ENCODE measurements at places on chromosomes 12 and 14.

GRCh38 chr12:64808110-64808509, 16.3 kb upstream of the TBC1D30 start:
- DNase-seq = no peak

GRCh38 chr12:88299567-88300101, 157.5 kb downstream of the TMTC3 start:
- peak; percentile 62 for DNase-seq

GRCh38 chr12:107033758-107034739, 47.1 kb upstream of the MTERF2 start:
- DNase-seq = no peak

- DNase-seq = no peak
These were observed 60.4 kb downstream of the PRMT8 start for GRCh38 chr12:3551386-3551785.

DNA sequence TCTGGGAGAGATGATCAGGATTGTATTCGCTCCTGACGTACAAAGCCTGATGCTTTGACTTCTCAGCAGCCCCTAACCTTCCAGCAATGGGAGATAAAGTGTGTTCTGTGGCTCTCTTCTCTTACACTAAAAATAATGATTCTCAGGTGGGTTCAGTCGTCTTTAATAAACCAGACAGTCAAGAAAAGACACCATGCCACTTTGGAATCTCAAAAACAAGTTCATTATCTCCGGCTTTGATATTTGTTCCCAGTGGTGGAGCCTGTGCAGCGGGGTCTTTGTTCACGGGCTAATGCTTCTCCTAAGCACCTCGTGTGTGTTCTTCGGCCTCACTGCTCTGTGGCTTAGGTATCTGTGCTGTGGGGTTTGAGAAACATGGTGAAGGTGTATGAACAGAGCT, 1.6 kb downstream of the ACVR1B start:
- DNase-seq = no peak

GRCh38 chr12:74441872-74442271, 95.8 kb upstream of the ATXN7L3B start:
- no peak for DNase-seq

DNA sequence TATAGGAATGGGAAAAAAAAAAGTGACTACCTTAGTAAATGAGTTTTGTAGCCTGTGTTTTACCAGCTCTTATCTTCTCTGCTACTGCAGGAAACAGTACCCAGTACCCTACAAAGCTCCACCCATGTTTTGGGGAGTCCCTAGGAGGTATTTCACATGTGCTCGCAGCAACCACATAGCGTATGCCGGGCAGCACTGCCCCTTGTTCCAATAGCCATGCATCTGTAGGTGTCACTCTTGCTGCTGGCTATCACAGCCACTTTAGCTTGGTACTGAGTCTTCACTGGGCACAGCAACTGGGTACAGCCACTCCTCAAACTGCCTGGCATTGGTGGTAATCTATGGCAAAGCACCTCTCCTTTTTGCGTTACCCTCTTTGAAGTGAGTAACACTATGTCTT, 2.0 kb upstream of the MDM1 start:
- DNase-seq = peak; percentile 34

DNA sequence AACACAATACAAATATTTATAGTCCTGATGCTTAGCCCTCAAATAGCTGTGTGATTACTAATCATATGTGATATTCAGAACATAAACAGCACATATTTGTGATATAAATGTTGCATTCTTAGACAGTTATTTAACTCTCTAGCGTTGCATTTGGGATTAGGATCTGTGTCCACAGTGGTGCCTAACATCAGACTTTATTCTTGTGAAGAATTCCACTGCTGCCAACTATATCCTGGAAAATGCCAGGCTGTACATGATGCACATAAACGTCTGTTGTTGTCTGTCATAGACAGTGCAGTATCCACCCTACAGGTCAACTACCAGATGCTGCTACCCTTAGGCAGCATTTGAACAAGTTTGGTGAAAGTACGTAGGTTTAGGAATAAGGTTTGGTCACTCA, 39.0 kb downstream of the SLC38A4 start:
- no peak for DNase-seq

GRCh38 chr12:116708826-116709756, 28.8 kb downstream of the SPRING1 start:
- DNase-seq = peak; percentile 35

GRCh38 chr12:47849261-47849660, 29.6 kb upstream of the HDAC7 start:
- DNase-seq = no peak

DNA sequence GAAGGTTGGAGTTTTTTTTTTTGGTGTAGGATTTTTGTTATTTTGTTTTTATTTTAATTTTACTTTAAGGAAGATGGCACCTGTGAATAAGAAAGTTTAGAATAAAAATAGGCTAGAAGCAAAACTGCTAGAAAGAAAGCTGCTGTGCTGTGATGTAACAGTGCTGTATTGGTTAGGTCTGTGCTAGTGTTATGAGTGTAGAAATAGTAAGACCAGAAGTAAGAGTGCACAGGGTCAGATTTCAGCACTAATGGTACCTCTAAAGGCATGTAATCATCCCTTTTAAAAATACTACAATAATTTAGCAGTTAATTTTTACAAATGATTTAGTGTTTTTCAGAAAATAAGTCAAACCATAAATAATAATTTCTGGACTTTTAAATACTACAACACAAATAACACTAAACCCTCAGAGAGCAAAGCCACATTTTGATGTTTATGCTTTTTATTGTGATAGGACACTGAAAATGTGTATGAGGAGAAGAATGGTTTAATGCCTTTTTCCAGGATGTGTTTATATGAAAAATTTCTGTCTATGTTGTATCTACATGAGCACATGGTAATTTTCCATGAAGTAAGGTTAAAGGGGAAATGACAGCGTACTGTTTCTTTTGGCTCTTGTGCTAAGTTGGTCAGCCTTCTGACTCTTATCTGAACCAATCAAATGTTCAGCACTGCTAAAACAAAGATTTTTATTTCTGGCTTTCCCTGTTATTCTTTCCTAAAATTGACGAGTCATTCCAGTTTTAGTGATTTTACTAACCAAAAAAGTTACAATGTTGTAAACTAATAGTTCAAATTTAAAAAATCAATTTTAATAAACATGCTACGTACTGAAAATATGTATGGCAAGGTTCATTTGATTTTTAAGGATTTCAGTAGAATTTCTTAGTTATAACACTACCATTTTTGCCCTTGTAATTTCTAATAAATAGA, 96.1 kb downstream of the PPHLN1 start:
- no peak for DNase-seq

GRCh38 chr12:118586433-118586832, 210.1 kb downstream of the SUDS3 start:
- DNase-seq = no peak

DNA sequence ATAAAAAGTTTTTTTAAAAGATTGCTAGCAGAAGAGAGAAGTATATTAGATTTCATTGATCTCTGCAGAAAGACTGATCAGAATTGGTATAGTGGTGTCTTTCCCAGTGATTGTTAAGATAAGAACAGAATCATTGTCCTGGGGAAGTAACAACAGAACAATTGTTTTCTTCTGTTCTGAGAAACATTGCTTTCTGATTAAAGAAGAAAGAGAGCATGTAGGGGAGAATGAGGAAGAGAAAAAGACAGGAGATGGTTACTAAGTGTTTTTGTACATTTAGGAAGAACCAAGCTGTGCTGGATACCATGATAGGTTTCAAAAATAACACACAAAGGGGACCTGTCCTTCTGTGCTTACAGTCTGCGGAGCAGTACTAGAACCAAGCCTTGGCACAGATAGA, 5.0 kb downstream of the USP30 start:
- no peak for DNase-seq

- no peak for DNase-seq
These were observed 18.0 kb downstream of the SYNJ2BP start for GRCh38 chr14:70398706-70399431.

GRCh38 chr12:93226361-93226760, 151.4 kb upstream of the NUDT4 start:
- no peak for DNase-seq

DNA sequence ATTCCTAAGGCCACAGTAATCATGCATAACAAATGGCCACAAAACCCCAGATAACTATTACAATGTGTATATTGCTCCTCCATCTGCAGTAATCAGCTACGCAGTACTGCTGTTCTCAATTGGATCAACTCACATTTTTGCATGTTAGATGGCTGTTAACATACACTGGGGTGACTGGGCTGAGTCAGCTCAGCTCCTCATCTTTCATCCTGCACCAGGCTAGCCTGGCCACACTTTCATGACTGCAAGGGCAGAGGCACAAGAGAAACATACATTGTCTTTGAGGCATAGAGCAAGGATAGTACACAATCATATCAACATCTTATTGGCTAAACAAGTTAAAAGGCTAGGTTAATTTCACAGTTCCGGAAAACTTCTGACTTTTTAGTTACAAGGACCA, 306.6 kb downstream of the SLC6A15 start:
- no peak for DNase-seq

- DNase-seq = no peak
These were observed 137.9 kb downstream of the NAV3 start for GRCh38 chr12:77968571-77968970.

DNA sequence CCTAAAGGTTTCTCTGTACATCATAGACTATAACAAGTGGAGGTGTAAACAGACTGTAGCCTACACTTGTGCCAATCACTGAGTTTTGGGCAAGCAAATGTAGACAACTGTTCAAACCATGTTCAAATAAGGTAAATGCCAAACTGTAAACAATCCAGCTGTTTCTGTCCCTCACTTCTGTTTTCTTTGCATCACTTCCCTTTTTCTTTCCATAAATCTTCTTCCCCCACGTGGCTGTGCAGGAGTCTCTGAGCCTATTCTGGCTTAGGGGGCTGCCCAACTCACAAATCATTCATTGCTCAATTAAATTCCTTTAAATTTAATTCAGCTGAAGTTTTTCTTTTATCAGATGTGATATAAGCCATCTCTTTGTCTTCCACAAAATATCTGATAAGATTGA, 65.1 kb upstream of the CPM start:
- DNase-seq = no peak

DNA sequence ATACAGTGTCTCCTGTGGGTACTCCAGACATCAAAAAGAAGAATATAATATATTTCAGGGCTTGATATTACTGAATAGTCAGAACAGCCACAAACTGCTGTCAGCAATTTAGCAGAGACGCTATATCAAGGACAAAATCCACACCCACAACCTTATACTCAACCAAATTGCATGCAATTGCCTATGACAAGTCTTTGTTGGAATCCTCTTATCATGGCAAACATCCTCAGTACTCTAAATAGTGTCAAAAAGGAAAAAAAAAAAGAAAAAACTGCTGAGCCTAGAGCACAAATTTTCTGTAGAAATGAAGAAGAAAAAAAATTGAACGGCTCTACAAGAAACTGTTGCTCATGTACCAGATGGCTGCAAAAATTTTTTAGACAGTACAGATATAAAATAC, 485.7 kb downstream of the TMTC2 start:
- DNase-seq = no peak

DNA sequence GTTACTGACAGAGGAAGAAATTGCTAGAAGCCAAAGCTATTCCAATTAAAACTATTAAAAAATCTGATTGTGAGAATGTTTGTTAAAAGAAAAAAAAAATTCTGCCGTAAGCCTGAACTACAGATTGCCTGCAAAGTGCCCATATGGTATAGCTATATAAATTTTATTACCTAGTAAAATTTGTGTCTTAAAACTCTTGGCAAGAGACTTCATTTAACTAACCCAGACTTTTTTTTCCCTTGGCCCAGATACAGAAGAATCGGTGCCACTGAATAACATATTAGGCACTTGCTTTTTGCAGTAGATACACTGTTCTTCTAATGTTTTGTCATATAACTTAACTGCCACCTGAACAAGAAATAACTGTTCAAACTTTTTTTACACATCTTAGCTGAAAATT, 125.5 kb downstream of the RPS29 start:
- no peak for DNase-seq

All from activated CD4-positive, alpha-beta T cell treated with anti-CD3 and anti-CD28 coated beads, Interleukin-2, amount 50 U/mL, for 48 hours (primary cell).